Fibroblast of skin of right quadriceps (primary cell): ENCODE measurements at places on chromosomes 1 and 21.

DNA sequence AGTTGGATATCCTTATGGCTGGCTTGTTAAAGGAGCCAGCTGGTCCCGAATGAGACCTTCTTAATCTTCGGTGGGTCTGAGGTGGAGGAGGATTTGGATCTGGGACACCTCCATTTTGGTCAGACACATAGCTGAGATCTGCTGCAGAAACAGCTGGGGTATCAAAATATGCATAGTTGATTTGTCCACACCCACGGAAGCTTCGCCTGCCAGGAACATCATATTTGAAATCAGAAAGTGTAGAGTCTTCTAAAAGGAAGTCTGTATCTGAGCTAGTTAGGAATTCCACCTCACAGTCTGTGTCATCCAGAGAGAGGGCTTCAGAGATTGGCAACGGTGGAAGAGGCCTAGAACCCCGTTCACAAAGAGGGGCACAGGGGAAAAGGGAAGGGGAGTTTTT lies 12.3 kb downstream of the ERRFI1 start:
- no peak for DNase-seq

GRCh38 chr1:96978444-96978843 lies 256.9 kb downstream of the PTBP2 start:
- DNase-seq = peak; percentile 20

DNA sequence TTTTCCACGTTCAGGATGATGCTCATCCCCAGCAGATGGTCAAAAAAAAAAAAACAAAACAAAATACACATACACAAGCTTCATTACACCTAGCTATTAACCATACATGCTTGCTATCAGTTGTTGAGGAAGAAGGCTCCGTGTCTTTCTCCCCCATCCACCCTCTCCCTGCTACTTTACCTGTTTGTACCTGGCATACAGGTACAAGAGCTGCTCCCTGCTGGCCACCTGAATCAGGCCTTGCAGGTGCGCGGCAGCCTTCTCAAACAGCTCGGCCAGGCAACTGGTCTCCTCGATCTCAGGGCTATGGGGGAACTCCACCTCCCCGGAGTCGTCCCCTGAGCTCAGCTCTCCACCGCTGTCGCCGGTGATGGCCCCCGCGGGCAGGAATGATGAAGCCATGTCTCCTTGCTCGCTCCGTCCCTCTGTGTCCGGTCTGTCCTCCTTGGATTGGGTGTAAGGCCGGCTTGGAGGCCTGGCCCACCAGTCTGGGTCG lies 464 bp downstream of the ACBD6 start:
- DNase-seq = no peak

- no peak for DNase-seq
Measured at GRCh38 chr1:71414179-71414578, 333.3 kb upstream of the ZRANB2 start.

DNA sequence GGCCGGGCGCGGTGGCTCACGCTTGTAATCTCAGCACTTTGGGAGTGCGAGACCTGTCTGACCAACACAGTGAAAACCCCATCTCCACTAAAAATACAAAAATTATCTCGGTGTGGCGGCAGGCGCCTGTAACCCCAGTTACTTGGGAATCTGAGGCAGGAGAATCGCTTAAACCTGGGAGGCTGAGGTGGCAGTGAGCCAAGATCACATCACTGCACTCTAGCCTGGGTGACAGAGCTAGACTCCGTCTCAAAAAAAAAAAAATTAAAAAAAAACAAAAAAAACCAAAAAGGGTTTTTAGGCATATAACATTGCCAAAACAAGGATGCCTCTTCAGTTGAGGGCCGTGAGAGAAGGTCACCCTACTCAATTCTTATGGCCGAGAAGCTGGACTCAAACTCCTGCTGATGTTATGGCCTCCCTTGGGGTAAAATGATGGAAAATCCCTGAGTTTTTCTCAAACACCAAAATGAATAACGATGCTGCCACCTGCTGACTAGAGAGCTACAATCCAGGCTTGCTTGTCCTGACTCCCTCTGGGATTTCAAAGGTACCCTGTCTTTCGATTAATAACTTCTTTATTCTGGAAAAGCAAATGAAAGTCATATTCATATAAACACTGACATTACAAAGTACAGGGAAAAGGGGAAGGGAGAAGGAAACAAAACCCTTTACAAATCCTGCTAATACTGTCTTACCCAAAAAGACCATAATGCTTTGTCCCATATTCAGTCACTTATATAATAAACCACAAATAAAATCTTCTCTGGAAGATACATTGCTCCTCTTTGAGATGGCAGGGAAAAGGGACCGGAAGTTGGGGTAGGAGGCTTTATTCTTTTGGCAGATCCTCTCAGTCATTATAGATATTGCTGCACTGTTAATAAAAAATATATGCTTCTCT lies 10.7 kb downstream of the RAB42 start:
- DNase-seq = peak; percentile 75

DNA sequence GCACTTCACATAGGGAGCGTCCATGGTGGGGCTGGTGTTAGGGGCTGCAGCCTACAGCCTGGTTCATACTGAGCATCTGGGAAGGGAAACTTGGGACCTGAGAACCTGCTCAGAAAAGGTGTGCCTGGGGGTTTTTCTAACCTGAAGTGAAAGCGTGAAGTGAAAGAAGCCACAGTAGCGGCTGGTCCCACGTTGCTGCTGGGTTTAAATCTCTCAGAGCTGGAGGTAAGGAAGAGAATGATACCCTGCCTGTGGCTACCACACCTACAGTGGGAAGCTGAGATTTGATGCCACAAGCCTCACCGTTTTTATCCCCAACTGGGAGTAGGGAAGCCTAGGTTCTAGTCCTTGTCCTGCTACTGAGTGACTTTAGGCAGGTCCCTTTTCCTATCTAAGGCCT lies 21.0 kb upstream of the FUCA1 start:
- no peak for DNase-seq

GRCh38 chr1:111952125-111952657 lies 37.3 kb downstream of the KCND3 start:
- DNase-seq = no peak

DNA sequence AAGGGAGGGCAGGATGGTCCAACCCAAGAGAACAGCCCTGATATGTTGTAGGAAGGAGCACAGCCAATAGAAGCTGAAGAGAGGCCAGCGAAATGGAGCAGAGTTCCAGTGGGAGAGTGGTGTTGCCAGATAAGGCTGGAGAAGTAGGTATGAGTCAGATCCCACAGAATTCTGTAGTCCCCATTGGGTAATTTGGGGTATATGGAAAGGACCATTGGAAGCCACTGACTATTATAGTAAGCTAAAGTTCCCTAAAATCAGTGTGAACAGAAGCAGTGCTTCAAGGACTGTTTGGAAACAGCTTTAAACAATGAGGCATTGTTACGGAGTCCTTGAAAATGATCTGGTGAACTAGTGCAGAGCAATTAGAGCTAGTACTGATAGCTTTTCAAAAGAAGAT lies 63.0 kb downstream of the DISP1 start:
- no peak for DNase-seq

GRCh38 chr21:38092051-38092450 lies 164.7 kb upstream of the KCNJ15 start:
- no peak for DNase-seq

DNA sequence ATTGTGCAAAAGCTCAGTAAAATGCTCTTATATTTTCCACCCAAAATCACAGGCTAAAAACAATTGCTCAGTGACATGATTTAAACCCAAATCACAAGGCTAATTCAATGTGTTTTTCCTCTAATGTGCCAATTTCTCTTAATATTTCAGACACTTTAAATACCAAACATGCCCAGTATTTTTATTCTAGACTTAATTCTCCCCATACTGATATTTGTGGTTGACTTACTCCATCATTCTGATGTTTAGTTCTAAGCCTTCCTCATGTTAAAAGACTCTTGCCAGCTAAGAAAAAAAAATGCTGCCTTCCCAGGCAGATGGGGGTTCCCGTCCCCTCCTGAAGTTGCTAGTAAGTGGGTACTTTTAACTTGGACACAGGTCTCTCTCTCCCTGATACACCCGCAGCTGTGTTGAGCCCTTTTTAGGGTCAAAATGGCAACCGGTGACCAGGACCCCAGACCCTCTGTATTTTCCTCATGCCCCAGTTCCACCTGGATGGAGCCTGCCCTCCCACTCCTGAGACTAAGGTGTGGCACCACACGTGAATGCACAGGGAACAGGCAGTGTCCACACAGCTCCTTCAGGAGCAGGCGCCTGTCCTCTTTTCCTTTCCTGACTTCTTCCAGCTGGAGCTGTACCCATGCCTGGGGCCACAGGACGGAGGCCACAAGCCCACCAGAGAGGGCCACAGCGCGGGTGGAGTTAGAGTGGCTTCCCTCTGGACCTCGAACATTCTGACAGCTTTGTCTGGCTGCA lies 118.9 kb downstream of the RIPK4 start:
- no peak for DNase-seq

DNA sequence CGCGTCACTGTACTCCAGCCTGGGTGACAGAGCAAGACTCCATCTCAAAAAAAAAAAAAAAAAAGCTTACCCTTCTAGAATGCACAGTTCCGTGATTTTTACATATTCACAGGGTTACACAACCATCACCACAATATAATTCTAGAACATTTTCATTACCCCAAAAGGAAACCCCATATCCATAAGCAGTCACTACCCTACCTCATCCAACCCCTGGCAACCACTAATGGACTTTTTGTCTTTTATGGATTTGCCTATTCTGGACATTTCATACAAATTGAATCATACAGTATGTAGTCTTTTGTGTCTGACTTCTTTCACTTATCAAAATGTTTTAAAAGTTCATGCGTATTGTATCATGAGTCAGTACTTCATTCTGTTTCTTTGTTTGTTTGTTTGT lies 22.8 kb downstream of the SYF2 start:
- DNase-seq = no peak

DNA sequence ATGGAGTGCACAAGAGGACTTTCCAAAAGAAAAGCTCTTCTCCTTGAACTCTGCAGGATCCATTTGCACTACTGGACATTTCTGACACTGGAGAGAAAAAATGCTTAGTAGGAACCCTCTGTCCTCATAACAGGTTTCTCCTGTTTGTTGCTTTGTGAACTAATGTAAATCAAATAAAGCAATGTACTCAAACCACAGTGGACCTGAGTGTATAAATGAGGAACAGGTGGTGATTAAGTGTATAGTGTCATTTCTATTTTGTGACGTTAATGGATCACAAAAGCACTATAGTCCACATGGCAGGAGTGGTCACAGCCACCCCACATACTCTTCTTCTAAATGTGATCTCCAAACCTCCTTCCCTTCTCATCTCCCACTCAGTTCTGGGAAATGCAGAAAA lies 268.4 kb upstream of the DUSP10 start:
- DNase-seq = no peak

GRCh38 chr1:41153750-41154274 lies 88.3 kb downstream of the SCMH1 start:
- no peak for DNase-seq
